ENCODE measurements at places on chromosomes 4 and X. TPM values are rescaled to one million over a fixed set of nuclear protein-coding genes. Genes with fewer than 3 reads are reported as not detected.

Gene POU3F4
- 18.8 TPM for total RNA-seq

Gene CLTRN
- not detected for total RNA-seq

Gene NPNT
- total RNA-seq = 43.8 TPM

Gene GABRQ
- 1.3 TPM for total RNA-seq

Gene PPP1R2C
- not detected for total RNA-seq

Gene SSX4
- not detected for total RNA-seq
